ENCODE measurements at places on chromosomes 6 and 20.

DNA sequence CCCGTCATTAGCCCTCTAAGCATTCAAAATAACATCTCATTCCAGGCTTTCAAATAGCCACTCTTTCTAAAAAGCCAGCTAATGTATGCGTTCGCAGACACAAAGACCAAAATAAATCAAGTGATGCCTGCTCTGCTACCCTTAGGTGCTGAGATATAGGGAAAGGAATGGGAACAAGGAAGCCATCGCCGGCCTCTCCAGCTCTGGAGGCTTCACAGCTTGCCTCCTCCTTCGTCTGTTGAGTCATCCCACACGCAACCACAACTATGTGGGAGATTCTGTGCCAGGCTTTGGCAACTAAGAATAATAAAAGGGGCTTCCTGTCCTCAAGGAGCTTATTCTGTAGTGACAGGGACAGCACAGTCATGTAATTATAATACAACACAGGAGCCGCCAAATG lies 27.3 kb upstream of the SLC22A23 start:
- DNase-seq: no peak

DNA sequence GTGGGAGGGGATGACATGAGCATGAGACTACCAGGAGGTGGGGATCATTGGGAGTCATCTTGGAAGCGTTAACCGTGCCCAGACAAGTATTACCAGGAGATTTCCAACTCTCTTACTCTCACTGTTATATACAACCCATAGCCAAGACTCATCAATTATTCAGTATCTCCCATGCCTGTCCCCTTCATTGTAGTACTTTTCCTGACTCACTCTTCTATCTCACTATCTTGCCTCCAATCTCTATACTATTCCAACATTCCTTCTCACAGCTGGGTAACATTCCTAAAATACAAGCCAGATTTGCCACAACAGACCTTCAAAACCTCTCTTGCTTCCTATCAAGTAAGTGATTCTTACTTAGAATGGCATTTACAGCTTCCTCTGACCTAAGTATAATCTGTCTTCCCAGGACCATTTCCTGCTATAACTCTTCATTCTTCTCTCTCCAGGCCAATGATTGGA lies 226.3 kb upstream of the SMLR1 start:
- no peak for DNase-seq

DNA sequence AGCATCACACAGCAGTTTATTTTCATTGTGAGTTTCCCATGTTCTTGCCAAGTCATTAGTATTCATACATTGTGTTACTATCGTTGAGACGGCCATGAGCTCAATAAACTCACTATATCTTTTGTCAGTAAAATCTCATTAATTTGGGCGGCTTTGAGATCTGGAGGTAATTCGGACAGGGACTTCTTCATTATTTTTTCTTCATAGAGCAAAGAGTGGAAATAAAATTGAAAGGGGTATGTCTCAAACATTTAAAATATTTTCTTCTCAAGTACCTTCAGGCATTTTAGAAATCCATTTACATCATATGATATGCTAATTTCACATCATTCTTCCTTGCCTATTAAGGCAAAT lies 14.6 kb downstream of the NOX3 start:
- DNase-seq: no peak

DNA sequence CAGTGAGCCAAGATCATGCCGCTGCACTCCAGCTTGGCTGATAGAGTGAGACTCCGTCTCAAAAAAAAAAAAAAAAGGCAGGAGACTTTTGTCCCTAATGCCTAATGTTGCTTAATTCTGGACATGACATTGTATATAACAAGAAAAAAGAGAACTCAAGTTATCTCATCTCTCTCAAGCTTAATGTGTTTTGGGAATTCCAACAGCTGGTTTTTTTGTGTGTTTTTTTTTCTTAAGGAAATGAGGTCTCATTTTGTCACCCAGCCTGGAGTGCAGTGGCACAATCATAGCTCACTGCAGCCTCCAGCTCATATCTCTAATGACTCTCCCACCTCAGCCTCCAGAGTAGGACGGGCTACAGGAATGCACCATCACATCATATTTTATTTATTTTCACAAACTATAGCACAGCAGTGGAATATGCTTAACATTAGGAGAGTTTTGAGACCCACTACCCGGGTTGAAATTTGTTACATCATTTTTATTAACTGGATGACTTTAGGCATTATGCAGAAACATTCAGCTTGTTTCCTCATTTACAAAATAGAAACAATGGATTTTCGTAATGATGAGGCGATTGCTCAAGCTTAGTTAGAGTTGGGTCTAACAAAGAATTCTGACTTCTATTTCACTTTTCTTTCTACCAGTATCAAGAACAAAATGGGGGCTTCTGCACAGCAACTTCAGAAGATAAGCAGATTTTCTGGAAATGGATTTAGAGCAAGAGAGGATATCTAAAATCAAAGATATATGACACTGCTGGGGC lies 104.1 kb upstream of the BTN3A2 start:
- no peak for DNase-seq

DNA sequence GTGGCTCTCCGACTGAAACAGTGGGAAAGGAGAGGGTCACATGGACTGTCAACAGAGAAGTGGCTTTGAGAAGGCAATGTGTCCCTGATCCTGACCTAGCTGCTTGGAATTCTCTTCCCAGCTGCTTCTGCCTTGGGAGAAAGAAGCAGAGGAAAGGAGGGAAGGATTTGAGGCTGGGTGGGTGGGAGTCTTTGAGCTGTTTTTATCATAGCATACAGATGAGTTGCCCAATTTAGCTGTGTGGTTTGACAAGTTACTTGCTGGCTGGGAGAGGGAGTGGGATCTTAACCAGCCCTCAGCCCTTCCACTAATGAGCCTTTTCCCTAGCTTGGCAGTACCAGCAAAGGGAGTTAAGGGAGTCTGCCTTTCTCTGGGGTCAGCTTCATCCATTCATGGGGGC lies 51.1 kb upstream of the MYL9 start:
- DNase-seq: no peak

DNA sequence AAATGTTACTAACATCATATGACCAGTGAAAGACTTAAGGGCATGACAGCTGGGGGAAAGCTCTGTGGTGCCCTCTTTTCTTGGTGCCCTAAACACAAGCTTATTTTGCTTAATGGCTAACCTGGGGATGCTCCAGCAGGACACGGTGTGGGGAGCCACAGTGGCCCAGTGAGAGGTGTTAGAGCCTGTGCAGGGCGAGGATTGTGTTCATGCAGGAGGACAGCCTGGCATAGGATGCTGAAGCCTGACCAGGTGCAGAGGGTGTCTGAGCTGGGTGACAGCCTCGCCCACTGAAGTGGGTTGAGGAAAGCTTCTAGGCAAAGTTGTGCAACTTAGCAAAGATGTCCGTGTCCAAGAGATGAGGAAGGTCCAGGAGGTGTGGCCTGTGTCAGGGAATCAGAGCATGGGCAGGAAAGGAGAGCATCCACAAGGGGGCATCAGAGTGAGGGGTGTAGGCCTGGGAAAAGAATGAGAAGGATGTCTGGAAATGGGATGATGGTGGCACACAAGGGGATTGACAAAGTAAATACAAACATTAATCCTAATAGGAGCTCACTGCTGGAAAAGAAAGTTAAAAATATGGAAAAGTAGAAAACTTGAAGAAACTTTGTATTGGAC lies 33.9 kb downstream of the SLC17A4 start:
- peak; percentile 4 for DNase-seq

DNA sequence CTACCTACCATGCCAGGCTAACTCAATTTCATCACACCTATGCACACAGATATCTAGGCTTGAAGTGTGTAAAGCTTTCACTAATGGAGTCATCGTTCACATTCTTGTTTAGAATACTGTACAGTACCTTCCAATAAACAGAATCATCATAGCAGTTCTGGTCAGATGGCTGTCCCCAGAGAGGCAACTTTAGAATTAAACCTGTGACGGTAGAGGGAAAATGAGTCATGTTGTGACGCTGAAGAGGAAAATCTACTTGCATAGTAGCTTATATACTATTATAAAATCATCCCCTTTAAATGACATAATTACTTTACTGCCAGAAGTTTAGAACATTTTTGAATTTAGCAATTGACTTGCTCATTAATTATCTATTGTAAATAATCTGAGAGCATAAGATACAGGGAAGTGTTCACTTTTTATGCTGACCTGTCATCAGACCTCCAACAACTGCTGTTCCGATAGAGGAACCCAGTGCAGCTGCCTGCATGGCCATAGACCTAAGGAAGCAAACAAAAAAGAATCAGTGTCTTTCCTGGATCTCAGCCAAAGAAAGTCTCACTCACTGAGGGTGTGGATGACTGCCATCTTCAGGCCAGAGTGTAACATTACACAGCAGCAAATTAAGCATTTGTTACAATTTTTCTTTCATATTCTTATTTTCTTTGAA lies 29.8 kb downstream of the RHAG start:
- DNase-seq: no peak

DNA sequence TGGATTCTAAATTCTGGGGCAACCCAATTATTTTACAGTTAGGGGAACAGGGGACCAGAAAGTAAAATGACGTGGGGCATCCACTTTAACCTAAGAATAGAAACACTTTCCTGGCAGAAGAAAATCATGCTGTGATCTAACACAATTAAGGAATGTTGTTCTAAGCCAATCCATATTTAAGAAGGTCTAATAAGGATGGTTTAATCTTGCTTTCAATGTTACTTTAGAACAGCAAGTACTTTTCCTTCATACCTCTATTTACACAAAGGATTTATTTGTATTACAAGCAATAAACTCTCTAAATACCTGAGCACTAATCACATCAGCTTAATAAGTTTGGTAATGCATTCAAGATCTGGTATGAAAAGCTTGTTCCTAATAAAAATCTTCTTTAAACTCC lies 32.4 kb downstream of the SLC2A12 start:
- no peak for DNase-seq

- no peak for DNase-seq
Observed at GRCh38 chr6:98039443-98039842, 756.4 kb upstream of the MMS22L start.

DNA sequence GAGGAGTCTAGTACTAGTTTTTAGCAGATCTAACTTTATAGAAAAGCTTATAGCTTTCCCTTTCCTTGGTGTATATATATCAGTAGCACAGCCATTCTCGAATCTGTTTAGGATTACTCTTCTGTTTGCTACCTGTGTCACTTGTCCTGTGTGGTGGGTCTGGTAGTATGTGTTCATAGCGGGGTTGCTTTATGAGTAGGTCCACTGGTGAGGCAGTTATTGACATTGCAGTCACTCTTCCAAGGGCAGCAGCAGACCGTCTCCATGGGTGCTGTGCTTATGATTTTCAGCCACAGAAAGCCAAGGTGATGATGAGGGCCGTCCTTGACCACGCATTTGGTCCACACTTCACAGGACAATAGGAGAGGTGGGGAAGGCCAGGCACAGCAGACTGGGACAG lies 171.5 kb downstream of the CDKAL1 start:
- DNase-seq: no peak

GRCh38 chr6:78935553-78935952 lies 68.2 kb downstream of the IRAK1BP1 start:
- DNase-seq: no peak

GRCh38 chr20:25309395-25310267 lies 61.7 kb downstream of the PYGB start:
- DNase-seq: no peak

Data from stimulated activated CD4-positive, alpha-beta T cell treated with anti-CD3 and anti-CD28 coated beads, TNF-alpha, amount 100 ng/mL, for 24 hours (primary cell).